ENCODE measurements at places on chromosomes 6 and 20.

GRCh38 chr6:138105880-138106664, 1.1 kb downstream of the PERP start:
- no peak for DNase-seq

- DNase-seq: no peak
These were observed 17.0 kb downstream of the PCK1 start for GRCh38 chr20:57577679-57578475.

- no peak for DNase-seq
These were observed 38.6 kb upstream of the SENP6 start for GRCh38 chr6:75563032-75563431.

DNA sequence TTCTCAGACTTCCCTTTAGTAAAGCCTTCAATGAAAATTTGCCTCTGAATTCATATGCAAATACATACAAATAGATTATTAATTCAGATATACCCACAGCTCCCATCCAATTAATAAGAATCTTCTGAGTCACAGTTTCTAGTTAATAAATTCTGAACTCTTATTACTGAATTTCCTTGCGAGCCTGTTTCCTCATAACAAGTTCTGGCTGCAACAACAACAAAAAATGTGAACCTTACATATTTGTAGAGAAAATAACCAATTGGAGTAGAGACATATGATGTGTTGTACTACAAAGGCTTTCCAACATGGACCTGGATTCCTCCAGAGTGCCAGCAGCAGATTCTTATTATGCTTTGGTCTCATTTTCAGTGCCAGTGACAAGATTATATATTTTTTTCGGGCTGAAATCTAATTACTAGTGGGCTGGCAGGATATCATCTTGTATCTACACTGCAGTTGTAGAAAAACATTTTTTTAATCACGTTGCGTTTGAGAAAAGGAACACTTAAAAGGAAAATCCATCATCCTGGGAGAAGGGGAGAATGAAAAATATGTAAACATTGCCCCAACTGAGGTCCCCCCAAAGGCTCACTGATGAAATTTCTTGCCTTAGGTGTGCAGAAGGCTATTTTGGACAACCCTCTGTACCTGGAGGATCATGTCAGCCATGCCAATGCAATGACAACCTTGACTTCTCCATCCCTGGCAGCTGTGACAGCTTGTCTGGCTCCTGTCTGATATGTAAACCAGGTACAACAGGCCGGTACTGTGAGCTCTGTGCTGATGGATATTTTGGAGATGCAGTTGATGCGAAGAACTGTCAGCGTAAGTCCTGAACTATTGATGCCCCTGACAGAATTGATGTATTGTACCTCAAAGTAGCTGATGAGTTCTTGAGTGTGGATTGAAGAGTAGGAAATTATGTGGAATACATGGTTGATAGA, 404.6 kb downstream of the LAMA2 start:
- no peak for DNase-seq

- no peak for DNase-seq
These were observed 372.0 kb upstream of the FLRT3 start for GRCh38 chr20:14709439-14709838.

GRCh38 chr6:133756078-133756695, 132.7 kb upstream of the TCF21 start:
- no peak for DNase-seq

GRCh38 chr20:63134201-63134612, 81.7 kb downstream of the YTHDF1 start:
- DNase-seq: no peak

GRCh38 chr20:42158272-42158671, 540.1 kb upstream of the CHD6 start:
- DNase-seq: no peak

DNA sequence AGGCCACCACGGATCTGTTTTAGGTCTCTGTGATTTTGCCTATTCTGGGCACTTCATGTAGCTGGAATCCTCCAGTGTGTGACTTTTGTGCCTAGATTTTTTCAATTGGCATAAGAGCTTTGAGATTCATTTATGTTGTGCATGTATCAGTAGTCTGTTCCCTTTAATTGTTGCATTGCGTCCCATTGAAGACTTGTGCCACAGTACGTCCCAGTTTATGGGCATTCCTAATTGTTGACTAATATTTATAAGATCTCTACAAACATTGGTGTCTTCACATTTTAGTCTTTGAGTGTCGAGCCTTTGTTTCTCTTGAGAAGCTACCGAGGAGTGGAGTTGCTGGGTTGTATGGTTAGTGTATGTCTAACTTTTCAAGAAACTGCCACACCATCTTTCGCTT, 704 bp upstream of the FAM210B start:
- DNase-seq: no peak
